ENCODE measurements at places on chromosomes 6 and 20.

GRCh38 chr20:49976542-49976941 lies 6.2 kb upstream of the SNAI1 start:
- DNase-seq: peak; percentile 83

- DNase-seq: no peak
Measured at GRCh38 chr20:20497242-20497978, 129.5 kb downstream of the INSM1 start.

DNA sequence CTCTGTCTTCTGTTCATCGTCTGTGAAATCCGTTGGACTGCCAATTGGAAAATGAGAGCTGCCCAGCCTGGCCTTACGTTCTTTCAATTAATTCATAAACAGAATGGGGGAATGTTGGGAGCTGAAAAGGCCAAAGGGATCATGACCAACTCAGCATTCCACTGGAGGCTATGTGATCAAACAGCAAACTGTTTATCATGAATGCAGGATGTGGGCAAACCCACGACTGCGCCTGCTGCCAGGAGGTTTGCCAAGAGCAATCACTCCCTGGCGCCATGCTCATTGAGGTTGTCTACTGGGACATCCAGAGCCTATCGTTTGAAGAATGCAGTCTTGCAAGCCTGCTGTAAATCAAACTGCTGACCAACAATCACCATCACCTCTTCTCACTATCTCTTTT lies 9.3 kb upstream of the FKBP1A start:
- DNase-seq: no peak

- DNase-seq: no peak
Measured at GRCh38 chr6:43907789-43908472, 137.9 kb downstream of the VEGFA start.

DNA sequence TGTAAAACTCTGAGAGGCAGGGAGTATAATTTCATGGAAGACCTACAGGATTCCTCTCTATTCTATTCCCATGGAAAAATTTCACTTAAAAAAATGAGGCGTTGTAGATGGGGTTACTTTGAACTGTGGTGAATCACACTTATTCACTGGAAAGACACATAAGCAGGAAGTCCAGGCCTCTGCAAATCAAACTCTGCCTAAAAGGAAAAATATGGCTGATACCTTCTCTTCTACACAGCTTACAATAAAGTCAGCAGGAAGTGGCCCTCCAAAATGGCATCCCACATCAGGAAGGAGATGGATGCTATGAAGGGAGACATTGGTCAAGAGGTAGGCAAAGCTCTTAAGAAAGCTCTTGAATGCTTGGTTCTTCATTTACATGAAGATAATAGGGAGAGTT lies 115.9 kb downstream of the FYN start:
- DNase-seq: no peak

- DNase-seq: peak; percentile 96
Measured at GRCh38 chr20:37295001-37295400, 5.5 kb downstream of the MANBAL start.

- no peak for DNase-seq
Measured at GRCh38 chr20:17300113-17300512, 73.3 kb downstream of the PCSK2 start.
